ENCODE measurements at places on chromosomes 13 and 19.

- DNase-seq = no peak
Observed at GRCh38 chr19:50020481-50020880, 4.7 kb downstream of the VRK3 start.

DNA sequence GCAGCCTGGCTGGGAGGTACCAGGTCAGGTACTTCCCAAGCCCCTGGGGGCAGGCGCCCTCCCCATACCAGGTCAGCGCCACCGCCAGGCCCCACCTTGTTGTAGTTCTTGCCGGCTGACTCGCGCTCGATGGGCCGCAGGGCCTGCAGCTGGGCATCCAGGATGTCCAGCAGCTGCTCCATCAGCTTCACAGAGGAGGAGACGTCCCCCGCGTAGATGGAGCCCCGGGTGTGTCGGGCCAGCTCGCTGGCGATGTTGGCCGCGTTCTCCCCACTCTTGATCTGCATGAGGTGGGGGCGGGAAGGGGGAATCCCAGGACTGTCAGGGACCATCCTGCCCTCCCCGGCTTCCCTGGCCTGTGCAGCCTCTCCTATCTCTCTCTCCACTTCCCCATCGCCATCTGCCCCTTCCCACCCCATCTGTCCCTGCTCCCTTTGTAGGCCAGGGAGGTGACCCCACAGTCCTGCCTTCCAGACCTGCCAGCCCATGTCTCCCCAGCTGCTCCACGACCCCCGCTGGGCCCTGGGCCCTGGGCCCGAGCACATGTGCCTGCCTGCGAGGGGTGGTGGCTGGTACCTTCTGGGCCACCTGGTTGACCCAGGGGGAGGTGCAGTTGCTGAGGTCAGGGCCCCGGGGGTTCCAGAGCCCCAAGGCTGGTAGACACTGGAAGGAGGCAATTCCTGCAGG is 23.8 kb upstream of the ASF1B start:
- DNase-seq = no peak

GRCh38 chr13:40502236-40502635 is 164.2 kb downstream of the FOXO1 start:
- DNase-seq = no peak

GRCh38 chr13:49052813-49053212 is 77.1 kb downstream of the FNDC3A start:
- DNase-seq = no peak

- DNase-seq = no peak
Observed at GRCh38 chr19:9995999-9996398, 14.3 kb downstream of the COL5A3 start.

DNA sequence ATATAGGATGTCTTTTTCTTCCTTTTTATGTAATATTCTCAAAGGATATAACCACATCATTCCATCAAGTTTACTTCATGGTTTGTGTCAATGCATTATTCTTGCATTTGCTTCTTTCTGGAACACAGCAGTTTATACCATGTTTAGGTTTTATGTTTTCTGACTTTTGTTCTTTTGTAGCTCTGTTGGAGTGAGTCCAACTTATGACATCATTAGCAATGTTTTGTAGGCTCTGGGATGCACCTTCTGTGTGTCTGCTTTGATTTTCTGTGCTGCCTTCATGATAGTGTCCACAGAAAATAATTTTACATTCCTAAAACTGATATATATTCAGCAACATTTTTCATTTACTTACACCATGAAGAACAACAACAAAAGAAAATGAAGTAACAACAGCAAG is 68.9 kb downstream of the SHISA2 start:
- no peak for DNase-seq

- DNase-seq = no peak
Observed at GRCh38 chr13:72782717-72783116, 784 bp downstream of the PIBF1 start.

GRCh38 chr13:78876915-78877549 is 218.1 kb upstream of the OBI1 start:
- DNase-seq = no peak

- no peak for DNase-seq
Observed at GRCh38 chr13:94703721-94704314, 8.5 kb downstream of the SOX21 start.

DNA sequence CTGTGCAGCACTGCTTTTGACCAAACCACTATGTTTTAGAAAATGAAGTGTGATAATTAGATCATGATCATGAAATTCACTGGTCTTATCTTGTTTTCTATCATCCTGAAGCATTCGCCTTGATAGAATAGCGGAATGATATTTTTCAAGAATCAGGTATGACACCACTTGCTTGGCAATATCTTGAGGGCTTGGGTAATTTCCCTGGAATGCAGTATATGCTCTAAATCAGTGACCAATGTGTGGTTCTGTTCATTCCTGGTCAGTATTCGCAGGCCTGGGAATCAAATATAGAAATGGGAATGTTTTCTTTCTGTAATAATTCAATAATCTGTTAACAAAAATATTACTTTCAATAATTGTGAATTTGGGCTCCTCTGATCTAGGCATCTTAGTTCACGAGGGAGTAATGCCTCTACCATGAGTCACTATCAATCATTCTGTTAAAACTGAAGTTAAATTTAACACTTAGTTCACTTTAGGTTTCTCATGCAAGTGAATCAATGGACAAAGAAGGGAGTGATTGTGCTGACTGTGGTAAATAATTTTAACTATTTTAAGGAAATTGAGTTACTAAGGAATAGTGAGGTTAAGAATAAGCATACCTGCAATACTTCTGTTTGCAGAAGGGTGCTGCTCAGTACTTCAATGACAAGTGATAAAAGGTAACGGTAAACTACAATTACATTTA is 137.9 kb downstream of the PCDH20 start:
- DNase-seq = no peak

DNA sequence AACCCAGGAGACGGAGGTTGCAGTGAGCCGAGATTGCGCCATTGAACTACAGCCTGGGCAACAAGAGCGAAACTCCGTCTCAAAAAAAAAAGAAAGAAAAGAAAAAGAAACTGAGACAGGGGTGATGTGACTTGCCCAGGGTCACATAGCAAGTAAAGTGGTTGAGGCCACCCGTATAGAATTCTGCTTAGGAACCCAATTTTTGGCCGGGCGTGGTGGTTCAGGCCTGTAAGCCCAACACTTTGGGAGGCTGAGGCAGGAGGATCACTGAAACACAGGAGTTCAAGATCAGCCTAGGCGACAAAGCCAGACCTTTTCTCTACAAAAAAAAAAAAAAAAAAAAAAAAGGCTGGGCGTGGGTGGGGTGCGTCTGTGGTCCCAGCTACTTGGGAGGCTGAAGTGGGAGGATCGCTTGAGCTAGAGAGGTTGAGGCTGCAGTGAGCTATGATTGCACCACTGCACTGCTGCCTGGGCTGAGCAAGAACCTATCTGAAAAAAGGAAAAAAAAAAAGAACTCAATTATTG is 1.3 kb downstream of the SNRPA start:
- no peak for DNase-seq

DNA sequence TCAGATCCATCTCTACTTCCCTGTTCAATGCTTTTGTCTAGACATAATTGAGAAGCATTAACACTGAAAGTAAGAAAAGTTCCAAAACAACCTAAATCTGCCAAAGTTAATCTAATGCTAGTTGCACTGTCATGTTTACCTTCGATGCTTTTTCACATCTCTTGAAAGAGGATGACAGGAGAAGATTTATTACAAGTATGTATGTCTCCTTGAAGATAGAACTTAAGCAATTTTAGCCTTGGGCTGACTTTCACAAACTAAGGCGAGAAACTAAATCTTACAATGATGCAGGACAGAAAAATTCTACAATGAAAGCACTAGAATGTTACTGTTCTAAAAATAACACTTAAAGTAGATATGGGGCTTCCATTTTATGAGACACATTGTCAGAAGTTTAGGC is 64.0 kb downstream of the MIPEP start:
- no peak for DNase-seq

- no peak for DNase-seq
Observed at GRCh38 chr13:111177081-111177711, 62.1 kb downstream of the ARHGEF7 start.
